ENCODE measurements at places on chromosomes 2 and 18. TPM values are rescaled to one million over a fixed set of nuclear protein-coding genes. Genes with fewer than 3 reads are reported as not detected.

Gene UGT1A5
- not detected for total RNA-seq

Gene SLC35F6
- total RNA-seq = 36.0 TPM

Gene MPP4
- total RNA-seq = 0.08 TPM

Gene POLR1A
- total RNA-seq = 30.0 TPM

Gene CAPG
- 87.9 TPM for total RNA-seq

Gene FHL2
- total RNA-seq = 79.0 TPM

Gene ACVR1C
- not detected for total RNA-seq

Gene KCNG2
- total RNA-seq = not detected

Gene ZNF396
- 0.66 TPM for total RNA-seq

Gene CCL20
- 7.2 TPM for total RNA-seq

Gene UCN
- total RNA-seq = 2.2 TPM

Gene NEUROD1
- not detected for total RNA-seq

Gene PUM2
- total RNA-seq = 56.7 TPM

Gene SIX3
- 0.41 TPM for total RNA-seq

Gene FABP1
- total RNA-seq = not detected

Gene TRABD2A
- total RNA-seq = 8.9 TPM
